Activated CD4-positive, alpha-beta T cell treated with anti-CD3 and anti-CD28 coated beads, Interleukin-2, amount 50 U/mL, for 48 hours (primary cell): ENCODE measurements at places on chromosomes 7 and 10.

GRCh38 chr7:119572132-119572531, 700.8 kb upstream of the KCND2 start:
- no peak for DNase-seq

DNA sequence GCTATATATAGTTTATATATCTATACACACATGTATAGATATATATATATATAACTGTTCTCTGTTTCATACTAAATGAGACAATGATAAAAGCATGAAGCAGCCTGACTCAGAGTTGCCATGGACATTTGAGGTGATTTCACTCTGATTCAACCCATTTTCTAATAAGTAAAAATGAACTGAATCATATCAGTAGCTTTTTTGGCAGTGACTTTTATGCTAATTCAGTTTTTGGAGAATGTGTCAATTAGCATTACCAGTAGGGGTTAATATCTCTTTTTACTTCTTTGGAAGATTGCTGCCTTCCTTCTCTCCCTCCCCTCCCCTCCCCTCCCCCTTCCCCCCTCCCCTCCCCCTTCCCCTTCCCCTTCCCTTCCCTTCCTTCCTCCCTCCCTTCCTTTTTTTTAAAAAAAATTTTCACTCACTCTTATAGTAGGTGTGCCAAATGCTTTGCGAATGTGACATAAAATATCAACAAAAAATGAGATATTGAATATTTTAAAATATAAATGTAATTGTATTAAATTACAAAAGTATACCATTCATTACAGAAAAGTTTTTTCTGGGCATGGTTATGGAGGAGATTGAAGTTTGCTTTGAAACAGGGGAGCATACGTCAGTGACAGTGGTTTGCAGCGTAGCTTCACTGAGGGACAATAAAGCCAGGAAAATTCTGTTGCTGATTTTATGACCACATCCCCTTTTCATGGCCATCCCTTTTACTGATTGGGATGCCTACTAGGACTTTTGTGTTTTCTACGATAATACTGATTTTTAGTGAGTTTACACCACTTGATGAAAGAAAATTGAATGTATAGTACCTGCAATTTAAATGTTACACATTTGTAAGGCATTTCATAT, 64.0 kb upstream of the KLF6 start:
- peak; percentile 59 for DNase-seq

GRCh38 chr7:155619634-155620271, 24.7 kb upstream of the RBM33 start:
- DNase-seq, result no peak

GRCh38 chr10:125689955-125690569, 7.1 kb upstream of the TEX36 start:
- DNase-seq, result no peak

GRCh38 chr7:28168393-28169158, 12.0 kb downstream of the JAZF1 start:
- no peak for DNase-seq

- no peak for DNase-seq
Measured at GRCh38 chr7:144761493-144761892, 74.4 kb downstream of the TPK1 start.

- no peak for DNase-seq
Measured at GRCh38 chr7:104362756-104363155, 34.4 kb downstream of the LHFPL3 start.

- no peak for DNase-seq
Measured at GRCh38 chr10:66521506-66521905, 404.3 kb upstream of the LRRTM3 start.

DNA sequence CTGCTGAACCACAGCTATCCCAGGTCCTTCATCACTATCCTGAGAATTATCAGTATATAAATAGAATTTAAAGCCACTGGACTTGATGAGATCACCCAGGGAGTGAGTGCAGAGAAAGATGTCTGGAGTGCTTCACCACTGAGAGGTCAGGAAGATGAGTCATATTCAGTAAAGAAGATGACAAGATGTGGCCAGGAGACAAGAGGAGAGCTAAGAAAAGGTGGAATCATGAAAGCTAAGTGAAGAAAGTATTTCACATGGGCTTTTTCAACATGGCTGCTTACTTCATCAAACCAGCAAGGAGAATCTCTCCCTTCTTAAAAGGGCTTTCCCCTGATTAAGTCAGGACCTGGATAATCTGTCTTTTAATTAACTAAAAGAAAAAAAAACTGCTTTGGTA, 9.1 kb upstream of the PRKAR2B start:
- DNase-seq, result no peak

GRCh38 chr7:139384611-139385010, 24.9 kb downstream of the LUC7L2 start:
- DNase-seq, result no peak
